ENCODE measurements at places on chromosomes 2 and 18. TPM values are rescaled to one million over a fixed set of nuclear protein-coding genes. Genes with fewer than 3 reads are reported as not detected.

Gene AFTPH
- 56.3 TPM for total RNA-seq

Gene CCDC74B
- 0.38 TPM for total RNA-seq

Gene DYSF
- under 0.01 TPM for total RNA-seq

Gene CIB4
- not detected for total RNA-seq

Gene RIT2
- total RNA-seq = not detected

Gene SLC66A3
- 21.3 TPM for total RNA-seq

Gene TCF7L1
- 1.9 TPM for total RNA-seq

Gene KLHL41
- total RNA-seq = under 0.01 TPM

Gene TNFRSF11A
- under 0.01 TPM for total RNA-seq
